ENCODE measurements at places on chromosomes 3 and 15.

GRCh38 chr3:75176937-75177336 is 487.2 kb upstream of the FRG2C start:
- DNase-seq: no peak

DNA sequence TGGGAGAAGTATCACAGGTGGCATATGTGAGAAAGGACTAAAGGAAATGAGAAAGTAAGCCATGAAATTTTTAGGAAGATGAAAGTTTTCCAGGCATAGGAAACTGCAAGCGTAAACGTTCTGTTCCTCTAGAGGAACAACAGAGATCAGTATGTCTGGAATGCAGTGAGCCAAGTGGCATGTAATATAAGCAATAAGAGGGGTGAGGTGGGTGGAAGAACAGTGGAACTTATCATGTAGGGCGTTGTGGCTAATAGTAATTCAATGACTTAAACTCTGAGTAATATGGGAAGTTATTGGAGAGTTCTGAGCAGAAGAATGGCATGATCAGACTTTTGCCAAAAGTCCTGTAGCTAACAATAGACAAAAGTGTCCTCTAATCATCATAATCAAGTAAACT is 902.9 kb downstream of the EPHA3 start:
- no peak for DNase-seq

DNA sequence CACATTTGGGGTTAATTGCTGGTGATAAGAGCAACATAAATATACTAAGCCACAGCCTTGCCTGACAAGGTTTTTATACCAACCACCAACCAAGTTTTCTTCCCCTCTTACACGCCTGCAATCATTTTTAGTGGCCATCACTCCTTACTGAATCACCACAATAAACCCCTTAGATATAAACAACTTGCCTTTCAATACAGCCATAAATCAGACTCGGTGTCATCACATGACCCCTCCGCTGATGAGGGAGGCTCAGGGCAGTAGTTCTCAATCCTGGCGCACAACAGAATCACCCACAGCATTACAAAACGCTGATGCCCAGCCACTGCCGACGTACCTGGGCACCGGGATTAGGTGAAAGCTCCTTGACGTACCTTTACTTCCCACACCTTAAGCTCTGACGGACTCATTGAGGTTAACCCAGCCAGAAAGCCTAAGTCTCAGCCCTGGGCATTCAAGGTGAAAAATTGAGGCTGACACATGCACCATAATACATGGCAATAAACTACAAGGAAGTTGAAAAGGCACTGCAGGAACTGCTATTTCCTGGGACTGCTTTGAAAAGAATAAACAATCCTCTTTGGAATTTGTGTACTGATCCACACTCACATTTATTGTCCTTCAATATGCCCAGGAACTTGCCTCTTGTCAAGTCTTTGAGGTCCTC is 17.1 kb downstream of the ADCY5 start:
- no peak for DNase-seq

DNA sequence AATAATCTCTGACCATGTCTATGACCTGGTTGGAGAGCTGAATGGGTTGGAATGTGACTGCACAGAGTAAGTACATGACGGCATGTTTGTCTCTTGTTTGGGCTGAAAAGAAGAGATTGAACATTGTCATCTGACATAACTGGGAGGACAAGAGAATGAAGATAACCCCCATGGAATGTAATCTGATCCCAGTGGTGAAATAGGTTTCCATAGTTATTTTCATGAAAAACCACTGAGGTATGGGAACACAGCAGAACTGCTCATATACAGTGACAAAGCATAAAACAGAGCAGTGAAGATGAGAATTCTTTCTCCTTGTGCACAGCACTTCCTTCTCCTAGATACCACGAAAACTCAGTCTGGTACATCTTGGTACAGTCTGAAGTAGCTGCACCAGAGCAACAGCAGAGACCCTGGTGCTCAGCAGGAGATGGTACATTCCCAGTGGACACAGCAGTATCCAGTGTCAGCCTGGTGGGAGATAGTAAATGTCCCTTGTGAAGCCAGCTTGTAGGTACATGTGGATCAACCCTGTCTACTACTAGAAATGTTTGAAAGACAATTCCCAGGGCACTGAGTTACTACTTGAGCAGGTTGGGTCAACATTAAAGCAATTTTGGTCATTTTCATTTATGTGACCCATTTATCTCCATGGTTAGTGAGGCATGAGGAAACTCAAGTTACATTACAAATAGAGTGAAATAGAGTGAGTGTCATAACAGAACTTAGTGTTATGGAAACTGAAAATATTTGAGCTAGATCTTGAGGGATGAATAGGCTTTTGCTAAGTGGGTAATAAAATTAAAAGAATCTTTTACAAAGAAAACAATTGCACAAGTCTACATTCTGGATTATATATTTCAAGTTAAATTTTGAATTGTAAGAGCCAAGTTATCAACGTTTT is 178.3 kb downstream of the SUCNR1 start:
- no peak for DNase-seq

- no peak for DNase-seq
Observed at GRCh38 chr3:54826251-54826691, 101.6 kb downstream of the LRTM1 start.

DNA sequence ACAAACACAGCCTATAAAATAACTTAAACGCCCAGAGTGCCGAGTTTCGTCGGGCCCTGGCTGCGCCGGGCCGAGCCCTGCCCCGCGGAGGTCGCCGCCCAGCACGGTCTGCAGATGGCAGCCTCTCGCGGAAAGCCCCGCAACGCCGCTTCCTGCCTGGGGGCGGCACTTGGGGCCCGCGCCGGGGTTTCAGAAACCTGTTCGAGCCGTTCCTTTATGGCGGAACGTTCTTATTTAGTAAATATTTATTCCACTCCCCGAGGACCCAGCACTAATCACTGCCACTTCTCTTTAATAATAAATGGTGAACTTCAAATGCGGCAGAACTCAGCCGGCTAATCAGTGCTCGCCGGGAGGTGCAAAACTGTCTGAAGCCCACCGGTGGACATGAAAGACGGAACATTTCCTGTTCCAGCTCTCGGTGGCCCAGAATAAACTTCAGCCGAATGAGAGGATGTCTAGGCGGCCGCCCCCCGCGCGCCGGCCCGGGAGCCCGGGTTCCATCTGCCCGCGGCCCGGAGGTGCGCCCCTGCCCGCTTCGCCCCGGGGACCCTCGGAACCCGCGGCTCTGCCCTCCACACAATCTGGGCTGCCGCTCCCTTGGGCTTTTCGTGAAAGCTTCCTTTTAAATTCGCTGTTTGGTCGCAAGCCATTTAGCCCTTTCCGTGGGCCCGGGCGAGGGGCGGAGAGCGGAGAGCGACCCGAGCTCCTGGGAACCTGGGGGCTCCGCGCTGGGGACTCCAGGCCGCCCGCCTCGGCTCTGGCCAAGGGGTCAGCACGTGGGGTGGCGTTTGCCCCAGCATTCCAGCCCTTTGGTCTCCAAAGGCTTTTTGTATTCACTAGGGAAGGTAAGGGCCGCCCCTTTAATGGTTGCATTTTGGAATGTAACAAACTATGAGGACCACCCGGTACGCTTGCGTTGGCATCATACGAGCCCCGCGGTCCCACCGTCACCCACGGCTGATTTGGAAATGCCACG is 110.8 kb upstream of the ATP11B start:
- DNase-seq: peak; percentile 31

DNA sequence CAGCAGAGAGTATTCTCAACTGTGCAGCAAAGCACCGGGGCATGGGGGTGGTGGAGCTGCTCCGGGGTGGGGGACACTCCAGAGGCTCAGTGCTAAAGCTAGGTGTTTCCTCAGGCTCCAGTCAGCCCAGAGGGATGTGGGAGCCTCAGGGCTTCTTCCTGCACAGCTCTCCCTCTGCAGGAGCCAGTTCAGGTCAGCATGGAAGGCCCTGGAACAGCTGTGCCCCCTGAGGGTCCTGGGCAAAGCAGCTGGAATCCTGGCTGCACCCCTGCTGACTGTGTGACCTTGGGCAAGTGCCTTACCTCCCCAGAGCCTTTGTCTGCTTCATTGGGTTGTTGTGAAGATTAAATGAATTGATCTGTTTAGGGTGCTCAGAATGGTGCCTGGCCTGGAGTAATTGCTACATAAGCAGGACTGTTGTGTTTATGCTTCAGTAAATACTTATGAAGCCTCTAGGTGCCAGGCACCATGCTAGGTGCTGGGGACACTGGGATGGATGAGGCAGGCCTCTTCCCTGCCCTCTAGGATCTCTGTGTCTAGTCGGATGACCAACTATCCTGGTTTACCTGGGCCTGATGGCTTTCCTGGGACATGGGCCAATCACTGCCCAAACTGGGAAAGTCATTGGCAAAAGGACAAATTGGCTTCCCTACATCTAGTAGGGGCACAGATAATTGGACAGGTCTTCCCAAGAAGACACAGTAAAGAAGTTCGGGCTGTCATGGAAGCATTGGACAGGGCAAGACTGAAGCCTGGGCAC is 64.2 kb upstream of the LCTL start:
- no peak for DNase-seq

DNA sequence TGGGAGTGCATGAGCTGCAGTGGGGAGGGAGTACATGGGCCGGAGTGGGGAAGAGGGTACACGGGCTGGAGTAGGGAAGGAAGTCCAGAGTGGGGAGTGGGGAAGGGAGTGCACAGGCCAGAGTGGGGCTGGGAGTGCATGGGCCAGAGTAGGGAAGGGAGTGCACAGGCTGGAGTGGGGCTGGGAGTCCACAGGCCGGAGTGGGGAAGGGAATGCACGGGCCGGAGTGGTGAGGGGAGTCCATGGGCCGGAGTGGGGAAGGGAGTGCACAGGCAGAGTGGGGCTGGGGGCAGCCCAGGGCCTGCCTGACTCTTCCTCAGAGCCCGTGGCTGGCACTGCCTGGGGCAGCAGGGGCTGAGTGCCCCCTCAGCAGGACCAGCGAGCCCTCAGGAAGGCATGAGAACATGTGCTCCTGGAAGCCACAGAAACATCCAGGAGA is 40.7 kb downstream of the KLF15 start:
- no peak for DNase-seq

- DNase-seq: no peak
Observed at GRCh38 chr3:184209146-184209923, 20.1 kb upstream of the VWA5B2 start.

GRCh38 chr3:69410301-69410700 is 24.4 kb upstream of the FRMD4B start:
- peak; percentile 19 for DNase-seq

- no peak for DNase-seq
Observed at GRCh38 chr3:50205413-50206276, 574 bp downstream of the SLC38A3 start.

DNA sequence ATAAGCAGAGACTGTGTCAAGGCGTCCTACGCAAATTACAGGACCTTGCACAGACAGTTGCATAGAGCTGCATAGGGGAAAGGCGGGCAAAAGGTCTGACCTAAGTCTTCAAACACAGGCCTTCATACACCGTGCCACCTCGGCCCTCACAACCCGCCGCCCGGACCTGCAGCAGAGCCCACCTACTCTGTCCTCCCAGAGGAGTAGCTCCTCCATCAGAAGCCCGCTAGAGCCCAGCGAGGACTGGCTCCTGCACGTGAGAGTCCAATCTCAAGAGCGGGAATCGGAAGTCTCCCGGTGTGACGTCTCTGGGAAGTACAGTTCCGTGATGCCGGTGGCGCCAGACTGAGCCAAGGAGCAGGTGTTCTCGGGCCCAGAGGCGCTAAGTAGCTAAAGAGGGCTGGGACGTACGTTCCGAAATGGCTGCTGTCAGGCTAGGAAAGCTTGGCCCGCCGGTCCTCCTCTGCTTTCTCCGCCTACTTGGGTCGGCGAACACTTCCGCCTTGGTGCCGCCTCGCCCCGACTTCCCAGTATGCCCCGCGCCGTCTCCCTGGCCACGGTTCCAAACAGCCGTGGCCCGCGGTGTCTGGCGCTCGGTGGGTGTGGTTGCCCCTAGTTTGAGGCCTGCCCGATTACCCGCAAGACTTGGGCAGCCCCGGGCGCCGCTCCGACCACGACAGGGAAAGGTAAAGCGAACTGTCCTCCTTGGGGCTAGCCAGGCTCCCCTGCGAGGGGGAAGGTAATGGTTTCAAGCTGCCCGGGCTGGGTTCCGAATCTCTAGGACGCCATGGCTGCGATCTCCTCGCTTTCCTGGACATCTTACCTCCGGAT is at the start of the genes ASTE1 and NEK11:
ASTE1 (minus strand) TSS at position 505 of the 831 bp plus-strand sequence. CDS start 1,519 bp downstream, outside the sequence.
NEK11 (plus strand) TSS at position 557 of the 831 bp plus-strand sequence. CDS start 2,832 bp downstream, outside the sequence.
- DNase-seq: peak; percentile 93

DNA sequence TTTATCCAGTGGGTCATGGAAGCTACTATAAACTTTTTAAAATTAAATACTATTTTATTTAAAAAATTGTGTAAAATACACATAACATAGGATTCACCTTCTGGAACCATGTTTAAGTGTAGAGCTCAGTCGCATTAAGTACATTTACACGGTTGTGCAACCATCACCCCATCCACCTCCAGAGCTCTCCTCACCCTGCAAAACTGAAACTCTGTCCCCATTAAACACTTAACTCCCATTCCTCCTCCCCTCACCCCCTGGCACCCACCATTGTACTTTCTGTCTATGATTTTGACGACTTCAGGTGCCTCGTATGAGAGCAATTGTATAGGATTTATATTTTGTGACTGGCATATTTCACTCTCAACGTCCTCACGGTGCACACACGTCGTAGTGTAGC is 70.7 kb downstream of the APBA2 start:
- no peak for DNase-seq

GRCh38 chr3:48397767-48398681 is 26.0 kb downstream of the FBXW12 start:
- DNase-seq: no peak

DNA sequence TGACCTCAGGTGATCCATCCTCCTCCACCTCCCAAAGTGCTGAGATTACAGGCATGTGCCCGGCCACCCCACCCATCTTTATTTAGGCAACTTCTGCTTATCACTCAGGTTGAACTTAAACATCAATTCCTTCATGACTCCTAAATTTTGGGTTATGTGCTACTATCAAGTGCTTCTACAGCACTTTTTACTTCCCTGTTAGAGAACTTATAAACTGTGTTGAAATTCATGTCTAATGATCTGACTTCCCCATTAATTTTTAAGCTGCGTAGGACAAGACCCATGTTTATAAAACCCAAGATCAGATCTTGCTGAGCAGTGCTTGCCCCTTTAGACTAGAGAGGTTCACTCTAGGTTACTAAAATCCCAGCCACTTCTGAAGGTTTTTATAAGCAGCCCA is 266.2 kb upstream of the TPRG1 start:
- no peak for DNase-seq

GRCh38 chr3:80055306-80055705 is 287.5 kb upstream of the ROBO1 start:
- no peak for DNase-seq

DNA sequence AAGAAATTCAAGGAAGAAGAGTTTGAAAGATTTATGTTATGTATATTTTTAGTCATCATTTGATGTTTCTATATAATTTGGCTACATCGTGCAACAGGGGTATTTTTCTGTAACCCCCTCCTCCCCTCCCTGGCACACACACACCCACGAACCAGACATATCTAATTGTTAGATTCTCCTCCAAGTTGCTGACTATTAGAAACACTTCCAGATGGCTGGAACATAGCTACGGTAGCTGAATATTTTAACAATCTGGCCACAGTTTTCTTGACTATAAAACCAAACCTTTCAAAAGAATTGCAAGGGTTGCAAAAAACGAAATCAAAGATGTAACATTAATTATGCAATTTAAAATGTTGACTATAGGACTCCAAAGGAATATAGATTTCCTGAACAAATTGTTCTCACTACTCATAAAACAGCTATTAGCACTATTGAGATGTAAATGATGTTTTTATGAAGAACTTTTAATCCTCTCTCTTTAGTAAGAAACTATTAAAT is 154.4 kb downstream of the CHL1 start:
- DNase-seq: no peak

Data from NCI-H1436 (cell line).